BJ (cell line): ENCODE measurements at places on chromosomes 7 and 10.

DNA sequence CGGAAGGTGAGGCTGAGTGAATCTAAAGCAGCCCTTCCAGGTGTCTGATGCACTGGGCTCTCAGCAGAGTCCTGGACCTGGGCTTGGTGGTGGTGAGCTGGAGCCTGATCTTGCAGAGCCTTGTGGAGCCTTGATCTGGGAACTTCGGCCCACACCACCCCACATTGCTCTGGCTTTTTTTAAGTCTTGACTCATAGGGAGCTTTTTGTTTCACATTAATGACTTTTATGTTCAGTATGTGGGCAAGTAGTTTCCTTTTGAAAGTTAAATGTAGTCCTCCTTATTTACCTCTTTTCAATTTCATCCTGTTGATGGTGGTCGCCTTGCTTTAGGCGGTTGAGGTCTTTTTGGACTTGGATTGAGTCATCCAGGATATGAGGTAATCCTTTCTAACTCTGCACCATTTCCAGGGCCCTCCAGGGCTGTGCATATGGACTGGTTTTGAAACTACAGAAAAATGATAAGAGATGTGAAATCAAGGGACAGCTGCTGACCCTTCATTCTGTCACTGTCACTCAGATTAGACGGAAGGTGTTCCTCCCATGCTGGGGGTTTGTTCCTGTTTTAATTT lies 2.9 kb upstream of the NRAP start:
- DNase-seq = no peak

DNA sequence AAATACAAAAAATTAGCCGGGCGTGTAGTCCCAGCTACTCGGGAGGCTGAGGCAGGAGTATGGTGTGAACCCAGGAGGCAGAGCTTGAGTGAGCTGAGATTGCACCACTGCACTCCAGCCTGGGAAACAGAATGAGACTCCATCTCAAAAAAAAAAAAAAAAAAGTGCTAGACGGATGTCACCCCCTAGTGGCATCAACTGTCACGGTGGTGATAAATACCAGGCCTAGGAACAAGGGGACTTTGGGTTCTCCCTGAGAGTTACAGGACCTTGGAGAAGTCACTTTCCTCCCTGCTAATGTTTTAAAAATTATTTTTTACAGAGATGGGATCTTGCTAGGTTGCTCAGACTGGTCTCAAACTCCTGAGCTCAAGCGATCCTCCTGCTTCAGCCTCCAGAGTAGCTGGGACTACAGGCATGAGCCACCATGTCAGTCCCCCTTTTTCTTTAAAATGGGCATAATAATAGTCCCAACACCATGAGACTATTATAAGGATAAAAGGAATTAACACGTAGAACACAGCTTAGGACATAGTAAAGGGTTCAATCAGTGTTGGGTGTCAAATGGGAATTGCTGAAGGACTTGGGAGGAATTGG lies 2.6 kb upstream of the TMEM130 start:
- no peak for DNase-seq

GRCh38 chr7:98329100-98329790 lies 47.8 kb downstream of the BRI3 start:
- no peak for DNase-seq

DNA sequence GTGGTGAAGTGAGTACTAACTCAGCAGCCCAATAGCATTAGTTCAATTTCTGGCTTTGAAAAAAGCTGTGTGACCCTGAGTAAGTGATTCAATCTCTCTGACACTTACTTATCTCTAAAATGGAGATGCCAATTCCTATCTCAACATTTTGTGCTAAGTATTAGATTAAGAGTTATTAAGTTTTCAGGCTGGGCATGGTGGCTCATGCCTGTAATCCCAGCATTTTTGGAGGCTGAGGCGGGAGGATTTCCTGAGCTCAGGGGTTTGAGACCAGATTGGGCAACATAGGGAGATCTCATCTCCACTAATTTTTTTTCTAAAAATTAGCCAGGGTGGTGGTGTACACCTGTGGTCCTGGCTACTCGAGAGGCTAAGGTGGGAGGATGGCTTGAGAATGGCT lies 109.5 kb downstream of the PRTFDC1 start:
- no peak for DNase-seq

DNA sequence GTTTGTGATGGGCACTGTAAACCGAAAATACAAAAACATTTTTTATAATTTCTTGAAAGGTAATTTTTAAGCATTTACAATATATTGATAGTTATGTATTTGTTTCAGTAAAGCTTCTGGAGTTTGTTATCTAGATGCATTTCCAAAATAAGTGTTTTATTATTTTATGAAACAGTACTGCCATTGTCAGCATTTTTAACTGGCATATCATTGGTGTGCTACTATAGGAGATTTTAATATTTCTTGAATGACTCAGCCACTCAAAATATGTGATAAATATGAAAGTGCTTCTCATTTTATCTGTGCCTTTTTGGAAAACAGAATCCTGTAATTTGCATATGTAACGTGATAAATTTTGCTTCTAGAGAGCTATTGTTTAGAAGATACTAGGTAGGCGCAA lies 97.9 kb downstream of the ANKIB1 start:
- DNase-seq = no peak

DNA sequence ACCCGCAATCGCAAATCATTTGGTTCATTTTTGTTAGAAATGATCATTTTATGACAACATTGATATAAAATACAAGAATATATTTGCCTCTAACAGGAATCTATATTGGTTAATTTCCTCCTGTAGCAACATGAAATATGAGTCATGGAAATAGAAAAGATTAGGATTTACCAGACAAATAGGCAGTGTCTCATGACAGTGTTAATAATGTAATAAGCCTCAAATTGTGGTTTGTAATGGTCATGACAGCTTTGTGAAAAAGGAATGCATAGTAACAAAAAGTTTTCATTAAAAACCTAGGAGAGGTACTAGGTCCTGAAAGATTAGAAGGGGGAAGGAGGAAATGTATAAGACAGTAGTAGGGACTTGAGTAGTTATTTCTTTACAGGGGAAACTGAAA lies 7.9 kb upstream of the SLK start:
- DNase-seq = no peak

DNA sequence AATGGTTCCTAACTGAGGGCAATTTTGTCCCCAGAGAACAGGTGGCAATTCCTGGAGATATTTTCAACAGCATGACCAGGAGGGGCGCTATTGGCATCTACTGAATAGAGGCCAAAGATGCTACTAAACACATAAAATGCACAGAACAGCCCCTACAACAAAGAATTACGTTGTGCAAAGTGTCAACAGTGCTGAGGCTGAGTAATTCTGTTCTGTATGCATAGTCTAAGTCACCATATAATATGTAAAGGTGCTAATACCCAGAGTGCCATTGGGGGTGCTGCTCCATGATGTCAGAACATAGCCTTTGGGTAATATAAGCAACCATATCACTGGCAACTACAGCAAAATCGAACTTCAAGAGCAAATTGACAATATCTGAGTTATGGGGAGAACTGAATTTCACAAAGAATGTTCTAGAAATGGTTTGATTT lies 213.3 kb upstream of the PHYHIPL start:
- no peak for DNase-seq

GRCh38 chr7:73308074-73308664 lies 457 bp downstream of the NSUN5 start:
- DNase-seq = no peak
